Stimulated activated CD4-positive, alpha-beta T cell treated with anti-CD3 and anti-CD28 coated beads, Interleukin-2, amount 100 ng/mL, for 24 hours (primary cell): ENCODE measurements at places on chromosomes 5 and 9.

DNA sequence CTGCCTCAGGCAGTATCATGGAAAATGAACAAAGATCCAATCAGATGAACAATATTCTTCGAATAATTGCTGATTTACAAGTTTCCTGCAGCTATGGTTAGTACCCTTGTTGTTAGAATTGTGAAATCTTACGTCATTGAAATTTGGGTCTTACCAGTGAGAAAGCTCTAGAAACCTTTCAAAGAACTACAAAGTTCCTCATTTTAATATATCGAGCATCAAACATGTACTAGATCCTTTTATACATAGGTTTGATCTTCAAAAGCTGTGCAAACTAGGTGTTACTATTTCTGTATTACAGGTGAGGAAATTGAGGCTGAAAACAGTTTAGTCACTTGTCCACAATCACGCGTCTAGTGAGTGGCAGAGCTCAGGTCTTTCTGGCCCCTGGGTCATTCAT, 43.7 kb upstream of the ANGPTL2 start:
- DNase-seq: no peak

GRCh38 chr5:146111409-146111808, 6.0 kb upstream of the PLAC8L1 start:
- no peak for DNase-seq

DNA sequence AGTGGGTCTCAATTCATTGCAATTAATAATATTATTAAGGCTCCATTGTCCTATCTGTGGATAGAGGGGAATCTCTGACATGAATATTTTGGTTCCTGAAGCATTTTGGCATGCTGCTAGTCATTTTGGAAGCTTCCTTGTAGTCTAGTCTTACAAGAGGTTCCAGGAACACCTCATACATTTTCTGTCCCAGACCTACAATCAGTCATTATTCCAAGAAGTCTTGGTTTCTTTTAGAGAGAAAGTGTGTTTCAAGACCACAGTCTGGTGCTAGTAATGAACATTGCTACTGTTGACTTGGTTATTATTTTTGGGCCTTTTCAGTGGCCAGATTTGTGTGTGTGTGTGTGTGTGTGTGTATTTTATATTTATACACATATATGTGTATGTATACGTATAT, 98.9 kb downstream of the ERCC6L2 start:
- no peak for DNase-seq

GRCh38 chr5:135569755-135570452, 8.9 kb downstream of the CXCL14 start:
- DNase-seq: no peak

DNA sequence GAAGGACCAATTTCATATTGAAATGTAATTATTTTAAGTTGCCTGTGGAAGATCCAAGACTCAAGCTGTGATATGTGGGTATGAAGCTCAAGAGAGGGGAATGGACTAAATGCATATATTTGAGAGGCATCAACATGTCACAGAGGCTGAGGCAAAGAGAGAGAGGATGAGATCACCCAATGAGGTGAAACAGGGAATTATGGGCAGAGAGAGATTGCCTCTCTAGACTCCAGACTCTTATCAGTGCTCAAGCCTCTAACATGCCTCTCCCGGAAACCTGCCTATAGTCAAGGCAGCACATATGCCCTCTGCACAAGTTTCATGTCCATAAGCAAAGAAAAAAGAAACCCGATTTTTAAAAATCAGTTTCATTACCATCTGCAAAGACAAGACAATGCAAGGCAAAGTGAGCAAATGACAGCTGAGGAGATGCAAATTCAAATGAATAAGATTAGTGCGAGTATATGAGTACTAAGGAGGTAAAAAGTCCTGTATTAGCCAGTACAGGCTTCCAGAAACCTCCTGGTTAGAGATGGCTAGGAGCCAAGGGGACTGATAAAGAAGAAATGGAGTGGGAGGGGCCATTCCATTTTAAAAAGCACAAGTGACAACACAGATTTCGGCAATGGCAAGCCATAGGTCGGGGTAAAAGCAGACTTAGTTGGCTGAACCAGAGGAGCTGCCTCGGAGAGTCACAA, 9.4 kb downstream of the APTX start:
- no peak for DNase-seq
